ENCODE measurements at places on chromosomes 11 and 22. TPM values are rescaled to one million over a fixed set of nuclear protein-coding genes. Genes with fewer than 3 reads are reported as not detected.

DNA sequence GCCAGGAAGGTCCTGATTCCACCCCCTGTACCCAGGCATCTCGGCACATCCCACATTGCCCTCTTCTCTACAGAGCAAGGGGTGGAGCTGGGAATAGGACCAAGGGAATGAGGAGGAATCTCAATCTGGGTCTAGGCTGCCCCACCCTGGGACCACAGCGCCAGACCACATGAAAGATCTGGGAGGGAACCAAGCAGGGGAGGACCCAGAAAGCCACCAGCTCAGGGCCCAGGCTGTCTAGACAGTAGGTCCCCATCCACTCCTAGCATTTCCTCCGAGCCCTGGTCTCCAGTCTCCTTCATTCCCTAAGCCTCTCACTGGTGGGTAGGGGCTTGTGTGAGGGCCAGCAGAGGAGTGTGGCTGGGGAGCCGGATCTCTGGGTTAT, 11.6 kb downstream of the PHLDB1 start:
- DNase-seq = no peak

DNA sequence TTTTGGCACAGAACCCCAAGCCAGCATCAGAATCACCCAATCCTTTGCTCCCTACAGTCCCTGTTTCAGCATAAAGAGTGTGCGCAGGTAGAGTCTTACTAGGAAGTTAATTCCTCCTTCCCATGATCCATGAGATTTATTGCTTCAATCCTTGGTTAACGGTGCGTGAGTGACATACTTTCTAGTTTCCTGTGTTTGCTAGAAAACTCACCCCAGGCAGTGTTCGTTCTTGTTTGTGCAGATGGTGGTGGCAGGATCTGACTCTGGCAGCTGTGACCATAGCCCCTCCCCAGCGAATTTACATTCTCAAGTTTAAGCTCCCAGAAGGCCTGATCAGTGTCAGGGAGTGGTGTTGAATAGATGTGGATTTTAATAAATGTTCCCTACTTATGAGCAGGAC, 106.7 kb upstream of the CCT8L2 start:
- DNase-seq = no peak

OTOG gene
- not detected for total RNA-seq

DNA sequence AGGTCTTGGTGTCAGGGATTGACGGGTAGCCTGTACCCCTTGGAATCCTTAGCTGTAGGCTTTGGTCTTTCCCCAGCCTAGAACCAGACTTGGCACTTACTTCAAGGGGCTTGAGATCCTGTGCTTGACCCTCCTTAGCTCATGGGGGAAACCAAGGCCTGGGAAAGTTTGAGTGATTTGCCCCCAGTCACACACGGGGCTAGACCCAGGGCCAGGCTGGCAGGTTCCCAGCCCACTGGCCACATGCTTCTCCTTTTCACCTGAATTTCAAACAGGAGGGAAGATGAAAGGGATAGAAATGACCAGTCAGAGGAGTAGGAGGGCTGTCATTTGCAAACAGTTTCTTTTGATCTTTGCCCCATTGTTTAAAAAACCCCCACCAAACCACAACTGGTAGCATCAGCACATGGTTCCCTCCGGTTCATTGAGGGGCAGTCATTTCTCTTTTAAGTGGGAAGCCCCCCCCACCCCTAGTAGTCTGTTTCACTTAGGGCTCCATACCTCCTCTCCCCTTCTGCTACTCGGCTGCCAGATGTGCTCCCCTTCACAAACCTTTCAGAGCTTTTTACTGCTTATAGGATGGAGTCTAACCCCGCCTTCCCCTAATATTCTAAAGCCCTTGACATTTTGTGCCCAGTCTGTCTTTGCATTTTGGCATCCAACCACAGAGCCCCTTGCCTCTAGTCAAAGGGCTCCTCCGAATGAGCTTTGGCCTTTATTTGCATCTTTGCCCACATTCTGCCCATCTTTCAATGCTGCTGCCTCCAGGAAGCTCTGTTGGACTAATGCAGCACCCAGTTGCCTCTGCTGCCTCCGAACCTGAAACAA, 37.6 kb downstream of the ZNRF3 start:
- DNase-seq = no peak

MRPL48 gene
- total RNA-seq = 58.7 TPM

A4GALT gene
- total RNA-seq = 17.1 TPM

DNA sequence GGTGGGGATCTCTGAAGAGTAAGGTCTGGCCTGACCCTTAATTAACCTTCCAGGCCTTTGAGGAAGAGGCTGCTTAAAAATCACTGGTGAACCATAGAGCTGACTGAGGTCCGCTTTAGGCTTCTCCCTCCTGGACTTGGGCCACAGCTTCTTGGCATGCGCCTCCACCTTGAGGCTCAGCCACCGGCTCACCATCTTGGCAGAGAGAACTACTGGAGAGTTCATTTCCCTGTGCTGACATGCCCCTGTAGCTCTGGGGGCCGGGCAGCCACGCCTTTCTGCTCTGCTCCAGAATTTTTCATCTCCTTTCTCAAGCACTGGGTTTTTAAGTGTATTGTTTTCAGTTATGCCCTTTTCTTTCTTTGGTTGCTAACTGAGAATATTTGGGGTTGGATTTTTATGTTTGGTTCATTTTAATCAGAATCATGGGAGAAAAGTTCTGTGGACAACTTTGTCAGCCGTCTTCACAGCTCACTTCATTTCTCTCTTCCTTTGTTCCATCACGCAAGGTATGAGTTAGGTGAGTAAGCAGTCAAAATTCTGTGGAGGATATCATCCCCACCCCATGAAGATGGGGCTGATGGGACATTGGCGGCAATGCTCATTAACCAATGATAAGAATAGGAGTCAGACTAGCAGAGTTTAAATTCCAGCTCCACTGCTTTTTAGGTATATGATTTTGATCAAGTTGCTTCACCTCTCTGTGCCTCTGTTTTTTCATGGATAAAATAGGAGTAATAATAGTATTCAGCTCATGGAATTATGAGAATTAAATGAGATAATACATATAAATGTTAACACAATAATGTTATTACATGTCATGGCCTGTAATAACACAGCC, 103.9 kb downstream of the DBX1 start:
- DNase-seq = no peak

ZNF214 gene
- total RNA-seq = 0.55 TPM

GRCh38 chr11:102927624-102927990, 27.9 kb downstream of the MMP13 start:
- DNase-seq = no peak

IGLL1 gene
- total RNA-seq = not detected

- no peak for DNase-seq
Observed at GRCh38 chr11:35138606-35138942, 397 bp upstream of the CD44 start.

DNA sequence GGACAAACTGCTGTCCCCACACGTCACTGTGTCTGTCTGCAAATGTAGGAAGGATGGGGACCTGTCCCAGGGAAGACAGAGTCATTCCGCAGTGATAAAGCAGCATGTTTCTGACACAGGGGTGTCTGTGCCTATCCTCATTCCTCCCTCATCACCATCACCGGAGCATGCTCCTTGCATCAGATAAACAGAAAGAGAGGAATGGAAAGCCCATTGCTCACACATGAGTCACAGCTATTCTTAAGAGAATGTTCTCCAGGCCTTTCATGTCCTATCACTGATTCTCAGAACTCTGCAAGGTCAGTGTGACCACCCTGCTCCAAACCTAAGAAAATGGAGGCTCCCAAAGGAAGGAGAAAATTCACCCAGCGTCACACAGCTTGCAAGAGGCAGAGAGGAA, 38.9 kb downstream of the ZNF195 start:
- DNase-seq = peak; percentile 7

- no peak for DNase-seq
Observed at GRCh38 chr11:84882056-84882455, 745.1 kb downstream of the DLG2 start.

ART1 gene
- not detected for total RNA-seq

ACTN3 gene
- total RNA-seq = not detected

GRCh38 chr11:119295178-119295577, 21.8 kb downstream of the MCAM start:
- DNase-seq = no peak

OR52I2 gene
- total RNA-seq = not detected

ABCC8 gene
- not detected for total RNA-seq

GRCh38 chr11:63705526-63705925, 24.2 kb downstream of the RTN3 start:
- no peak for DNase-seq

DNA sequence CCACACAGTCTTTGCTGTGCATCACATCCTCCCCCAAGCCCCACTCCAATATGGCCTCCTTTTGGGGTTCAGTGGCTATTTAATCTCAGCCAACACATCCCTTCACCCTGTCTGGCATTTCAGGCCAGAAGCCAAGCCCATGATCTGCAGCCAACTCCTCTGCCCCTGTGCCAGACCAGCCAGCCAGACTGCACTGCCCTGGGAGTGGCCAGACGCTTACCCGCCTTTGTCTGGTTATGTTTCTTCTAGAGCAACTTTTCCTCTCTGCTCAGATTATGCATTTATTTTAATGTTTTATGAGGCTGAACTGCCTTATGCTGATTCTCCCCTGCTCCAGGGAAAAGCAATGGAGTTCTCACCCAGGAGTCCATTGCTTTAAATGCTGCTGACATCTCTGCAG, 206.7 kb upstream of the TBCEL start:
- DNase-seq = no peak

DNA sequence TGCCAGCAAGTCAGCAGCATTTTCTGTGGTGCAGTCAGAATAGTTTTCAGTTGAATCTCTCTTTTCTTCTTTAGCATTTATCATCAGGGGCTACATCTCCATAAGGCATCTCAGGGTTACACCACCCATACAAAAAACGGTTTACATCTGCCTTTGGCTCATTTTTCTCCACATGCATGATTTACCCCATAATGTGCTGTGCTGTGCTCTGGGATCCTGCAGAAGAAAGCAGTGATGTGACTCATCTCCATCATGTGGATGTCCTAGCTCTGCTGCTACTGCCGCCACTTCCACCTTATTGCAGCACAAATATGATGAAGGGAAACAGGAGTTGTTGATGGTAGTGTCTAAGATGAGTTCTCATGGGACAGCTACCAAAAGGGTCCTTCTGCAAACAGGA, 30.0 kb upstream of the CCDC179 start:
- DNase-seq = no peak

DNA sequence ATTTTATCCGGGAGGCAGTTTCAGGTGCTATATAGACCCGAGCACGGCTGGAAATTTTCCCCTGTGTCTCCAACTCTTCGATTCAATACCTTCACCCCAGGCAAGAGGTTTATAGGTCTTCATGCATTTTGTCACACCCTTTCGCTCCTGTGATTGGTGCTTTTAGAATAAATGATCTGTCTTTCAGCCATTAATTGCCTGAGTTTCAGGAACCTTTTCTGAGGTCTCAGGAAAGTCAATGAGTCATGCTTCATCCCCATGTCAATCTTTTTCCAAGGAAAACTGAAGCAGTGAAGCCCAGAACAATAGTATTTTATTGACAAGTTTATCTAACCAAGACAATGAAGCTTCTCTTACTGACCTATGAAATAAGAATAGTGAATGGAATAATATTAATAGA, 29.9 kb downstream of the FAM181B start:
- DNase-seq = no peak

CSF2RB gene
- total RNA-seq = not detected

FGF19 gene
- 2.0 TPM for total RNA-seq

DNA sequence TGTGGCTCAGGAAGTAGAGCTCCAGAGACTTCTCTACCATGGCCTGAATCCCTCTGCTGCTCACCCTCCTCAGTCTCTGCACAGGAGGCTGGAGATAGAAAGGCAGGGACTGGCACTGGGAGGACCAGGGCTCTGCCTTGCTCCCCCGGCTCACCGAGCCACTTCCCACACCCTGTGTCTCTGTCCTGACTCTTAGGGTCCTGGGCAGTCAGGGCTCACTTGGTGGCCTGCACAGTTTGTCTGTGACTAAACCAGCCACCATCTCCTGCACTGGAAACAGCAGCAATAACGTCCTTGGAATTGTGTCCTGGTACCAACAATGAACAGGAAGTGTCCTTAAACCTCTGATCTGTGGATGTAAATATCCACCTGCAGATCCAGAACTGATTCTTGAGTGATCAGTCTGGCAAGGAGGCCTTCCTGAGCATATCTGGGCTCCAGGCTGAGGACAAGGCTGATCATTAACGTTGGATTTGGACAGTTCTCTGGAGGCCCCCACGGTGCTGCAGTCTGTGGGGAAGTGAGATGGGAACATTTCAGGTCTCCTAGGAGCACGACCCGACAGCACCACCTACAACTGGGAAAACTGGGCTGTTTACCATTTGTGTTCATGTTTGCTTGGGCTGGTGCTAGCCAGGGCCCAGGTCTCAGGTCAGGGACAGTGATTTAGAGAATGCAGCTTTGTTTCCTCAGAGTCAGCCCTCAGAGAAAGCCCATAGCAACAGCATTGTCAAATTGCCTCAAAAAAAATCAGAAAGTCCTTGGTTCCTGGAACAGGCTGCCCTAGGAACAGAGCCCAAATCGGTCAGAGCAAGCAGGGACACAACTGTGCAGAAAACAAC, 82.5 kb downstream of the ZNF280B start:
- DNase-seq = no peak

DNA sequence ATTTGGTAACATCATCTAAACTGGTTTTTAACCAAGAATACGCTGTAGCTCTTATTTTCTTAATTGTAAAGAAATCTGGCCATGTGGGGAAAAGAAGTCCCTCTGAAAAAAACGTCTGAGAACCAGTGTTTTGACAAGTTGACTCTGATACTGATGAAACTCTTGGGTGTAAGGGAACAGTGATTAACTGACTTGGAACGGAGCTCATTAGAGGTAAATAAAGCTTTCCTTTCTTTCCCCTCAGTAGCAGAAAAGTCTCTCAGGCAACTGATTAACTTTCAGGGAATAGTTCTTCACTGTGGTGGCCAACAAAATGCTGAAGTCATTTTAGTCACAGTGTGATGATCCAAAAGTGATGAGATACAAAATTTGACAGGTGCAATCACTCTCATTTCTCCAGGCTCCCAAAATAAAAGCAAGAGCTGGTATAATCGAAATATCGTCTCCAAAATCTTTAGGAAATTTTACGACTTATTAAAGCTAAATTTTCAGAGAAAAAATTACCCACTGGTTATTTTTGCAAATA, 52.3 kb downstream of the SLC36A4 start:
- DNase-seq = no peak

NFRKB gene
- total RNA-seq = 39.2 TPM

GRCh38 chr22:30188911-30189310, 57.6 kb downstream of the LIF start:
- DNase-seq = no peak

GRCh38 chr11:118142081-118142480, 10.5 kb downstream of the SCN4B start:
- peak; percentile 25 for DNase-seq

GRCh38 chr11:33668468-33668825, 32.2 kb downstream of the C11orf91 start:
- DNase-seq = no peak
